NCI-H2227 treated with DMSO at 0.1 percent for 48 hours (cell line): ENCODE measurements at places on chromosomes 6 and 20.
A peak's percentile ranks its signal among the peaks of the same experiment; 100 is the strongest.

DNA sequence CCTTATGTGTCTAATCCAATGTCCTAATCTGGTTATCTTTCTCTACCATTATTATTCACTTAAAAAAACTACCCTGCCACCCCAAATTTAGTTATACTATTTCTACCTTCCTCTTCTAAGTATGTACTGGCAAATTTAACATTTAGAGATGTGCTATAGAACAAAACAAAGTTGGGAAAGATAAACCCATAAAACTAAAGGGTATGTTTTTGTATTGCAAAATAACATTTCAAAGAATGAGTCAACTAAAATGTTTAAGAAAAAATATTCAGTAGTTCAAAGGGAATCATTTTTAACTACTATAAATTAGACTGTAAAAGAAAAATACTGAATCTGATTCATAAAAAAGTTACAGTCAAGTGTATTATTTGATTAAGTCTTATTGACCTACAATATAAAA lies 103.0 kb downstream of the LMBRD1 start:
- DNase-seq, result no peak

- no peak for DNase-seq
Observed at GRCh38 chr6:10759884-10760329, 12.3 kb downstream of the TMEM14B start.

- DNase-seq, result no peak
Observed at GRCh38 chr6:138491017-138491416, 8.3 kb downstream of the NHSL1 start.

- DNase-seq, result no peak
Observed at GRCh38 chr6:108875161-108875555, 26.9 kb downstream of the ARMC2 start.

DNA sequence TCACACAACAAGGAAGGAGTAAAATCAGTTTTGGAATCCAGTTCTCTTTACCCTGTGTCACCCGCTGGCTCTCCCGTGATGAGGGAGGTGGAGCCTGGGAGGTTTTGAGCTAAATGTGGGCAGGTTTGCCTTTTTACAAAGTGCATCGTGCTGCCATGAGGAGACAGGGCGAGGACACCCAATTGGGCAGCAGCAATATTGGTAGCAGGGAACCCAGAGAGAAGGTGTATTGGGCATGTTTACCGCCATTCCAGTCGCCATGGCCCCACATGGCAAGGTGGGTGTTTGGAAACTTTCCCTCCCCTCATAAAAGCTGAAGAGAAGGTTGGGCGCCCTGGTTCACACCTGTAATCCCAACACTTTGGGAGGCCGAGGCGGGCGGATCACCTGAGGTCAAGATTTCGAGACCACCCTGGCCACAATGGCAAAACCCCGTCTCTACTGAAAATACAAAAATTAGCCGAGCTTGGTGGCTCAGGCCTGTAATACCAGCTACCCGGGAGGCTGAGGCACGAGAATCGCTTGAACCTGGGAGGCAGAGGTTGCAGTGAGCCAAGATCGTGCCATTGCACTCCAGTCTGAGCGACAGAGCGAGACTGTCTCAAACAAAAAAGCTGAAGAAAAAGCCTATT lies 3.5 kb upstream of the UBE2V1 start:
- no peak for DNase-seq

GRCh38 chr6:21438237-21438985 lies 155.1 kb upstream of the SOX4 start:
- no peak for DNase-seq

- DNase-seq, result peak; percentile 44
Observed at GRCh38 chr6:151391471-151392413, at the start of gene ZBTB2. Gene ZBTB2 (minus strand): TSS chr6:151391559. CDS start chr6:151373637, 17,922 bp downstream.

GRCh38 chr6:27736686-27737085 lies 175.5 kb downstream of the OR2B2 start:
- DNase-seq, result no peak

DNA sequence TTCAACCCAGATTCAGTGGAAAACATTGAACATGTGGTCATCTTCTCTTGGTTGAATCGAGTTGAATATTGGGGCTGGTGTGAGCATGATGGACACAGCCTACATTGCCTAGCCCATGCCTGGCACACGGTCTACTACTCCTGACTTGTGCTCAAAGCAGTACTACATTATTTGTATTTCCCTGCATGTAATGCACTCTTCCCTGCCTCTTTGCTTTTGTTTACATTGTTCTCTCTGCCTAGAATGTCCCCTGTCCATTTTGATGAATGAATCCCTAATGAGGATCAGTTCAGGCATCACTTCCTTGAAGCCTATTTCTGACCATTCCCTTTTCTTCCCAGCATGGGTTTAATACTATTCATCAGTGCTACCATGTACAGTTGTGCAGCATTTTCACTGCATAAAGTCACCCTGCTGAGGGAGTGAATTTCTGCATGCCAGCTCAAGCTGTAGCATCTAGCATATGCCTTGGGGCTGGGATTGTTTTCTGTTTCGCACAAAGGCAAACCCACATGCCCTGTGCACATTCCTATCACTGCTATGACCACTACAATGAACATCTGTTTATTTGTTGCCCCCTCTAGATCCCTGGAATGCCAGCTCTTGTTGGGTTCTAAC lies 75.3 kb upstream of the CCN6 start:
- DNase-seq, result no peak

DNA sequence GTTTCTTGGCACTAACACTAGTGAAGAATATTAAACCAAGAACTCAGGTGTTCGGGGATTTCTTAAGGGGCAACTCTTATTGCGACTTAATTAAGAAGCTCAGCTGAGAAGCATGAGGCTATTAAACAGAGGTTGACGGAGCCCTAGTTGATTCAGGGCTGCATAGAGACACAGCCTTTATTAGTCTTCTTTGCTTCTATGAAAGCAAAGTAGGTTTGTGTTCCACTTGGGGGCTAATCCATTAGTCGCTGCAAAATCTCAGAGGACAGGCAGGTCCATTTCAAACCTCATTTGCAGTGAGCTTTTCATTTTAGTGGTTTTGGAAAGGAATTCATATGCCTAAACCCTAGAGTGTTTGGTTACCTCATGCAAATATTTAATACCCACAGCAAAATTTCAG lies 506.6 kb upstream of the SULF2 start:
- DNase-seq, result no peak
